ENCODE measurements at places on chromosomes 1 and 21.

DNA sequence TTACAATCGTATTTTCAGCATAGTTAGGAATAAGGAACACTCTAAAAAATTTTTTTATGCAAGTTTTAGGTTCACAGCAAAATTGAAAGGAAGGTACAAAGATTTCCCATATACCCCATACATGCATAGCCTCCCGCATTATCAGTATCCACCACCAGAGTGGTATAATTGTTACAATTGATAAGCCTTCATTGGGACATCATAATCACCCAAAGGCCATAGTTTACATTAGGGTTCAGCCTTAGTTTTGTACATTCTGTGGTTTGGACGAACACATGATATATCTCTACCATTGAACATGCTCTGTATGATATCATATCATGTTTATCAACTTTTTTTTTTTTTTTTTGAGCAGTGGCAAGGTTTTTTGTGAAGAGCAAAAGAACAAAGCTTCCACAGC lies 180.0 kb downstream of the SDCCAG8 start:
- DNase-seq = no peak

DNA sequence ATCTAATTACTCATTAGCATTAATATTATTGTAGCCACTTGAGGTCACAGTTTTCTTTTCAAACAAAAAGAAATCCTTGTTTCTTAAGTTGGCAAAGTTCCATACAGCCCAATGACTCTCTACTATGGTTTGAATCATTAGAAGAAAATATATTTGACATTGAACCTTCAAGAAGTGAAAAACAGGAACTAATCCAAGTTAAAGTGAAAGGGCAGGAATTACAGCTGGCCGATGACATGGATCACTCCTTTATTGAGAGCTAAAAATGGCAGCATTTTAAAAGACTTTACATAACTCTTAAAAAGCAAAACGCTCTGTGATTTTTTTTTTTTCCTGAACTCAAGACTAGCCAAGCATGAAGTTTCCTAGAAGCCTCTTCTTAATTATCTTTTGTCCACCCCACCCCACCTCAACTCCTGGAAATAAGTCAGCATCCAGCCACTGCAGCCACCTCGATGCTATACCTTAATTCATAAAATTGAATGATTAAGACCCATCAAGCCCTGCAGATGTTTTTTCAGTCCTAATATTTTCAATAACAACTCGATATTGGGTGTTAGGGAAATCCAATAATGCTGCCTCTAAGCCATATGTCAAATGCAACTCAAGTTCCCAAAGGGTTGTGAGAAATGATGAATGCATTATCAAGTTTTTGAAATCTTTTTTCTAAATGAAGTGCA lies 323.1 kb downstream of the HHIPL2 start:
- DNase-seq = no peak

GRCh38 chr1:19704247-19705113 lies 39.8 kb downstream of the HTR6 start:
- DNase-seq = peak; percentile 77

DNA sequence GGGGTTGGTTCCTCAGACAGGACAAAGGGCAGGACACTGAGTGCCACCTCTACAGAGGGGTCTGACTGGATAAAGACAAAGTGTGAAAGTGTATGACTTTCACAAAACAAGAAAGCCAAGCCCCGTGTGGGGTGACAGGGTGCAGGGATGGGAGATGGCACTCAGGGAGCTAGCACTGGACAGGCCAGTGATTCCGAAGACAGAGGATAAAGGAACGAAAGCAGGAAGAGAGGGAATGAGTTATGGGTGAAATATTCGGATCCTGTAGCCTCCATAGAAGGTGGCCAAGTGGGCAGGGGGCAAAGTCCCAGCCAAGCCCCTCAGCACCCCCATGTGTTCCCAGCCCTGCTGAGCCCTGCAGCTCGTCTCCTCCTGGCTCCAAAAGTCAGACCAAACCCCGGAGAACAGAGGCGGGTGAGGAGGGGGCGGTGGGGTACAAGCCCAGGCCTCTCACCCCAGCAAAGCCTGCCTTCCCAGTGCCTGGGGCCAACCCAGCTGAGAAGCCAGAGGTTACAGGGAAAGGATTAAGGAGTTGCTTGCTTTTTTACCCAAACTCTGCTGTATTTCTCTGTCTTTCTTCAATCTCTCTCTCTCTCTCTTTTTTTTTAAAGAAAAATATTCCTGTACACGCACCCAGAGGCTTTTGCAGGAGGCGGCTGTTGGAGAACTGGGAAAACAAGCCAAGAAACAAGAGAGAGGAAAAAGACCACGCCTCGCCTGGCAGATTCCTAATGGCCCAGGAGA lies 14.0 kb upstream of the WASF2 start:
- DNase-seq = no peak

DNA sequence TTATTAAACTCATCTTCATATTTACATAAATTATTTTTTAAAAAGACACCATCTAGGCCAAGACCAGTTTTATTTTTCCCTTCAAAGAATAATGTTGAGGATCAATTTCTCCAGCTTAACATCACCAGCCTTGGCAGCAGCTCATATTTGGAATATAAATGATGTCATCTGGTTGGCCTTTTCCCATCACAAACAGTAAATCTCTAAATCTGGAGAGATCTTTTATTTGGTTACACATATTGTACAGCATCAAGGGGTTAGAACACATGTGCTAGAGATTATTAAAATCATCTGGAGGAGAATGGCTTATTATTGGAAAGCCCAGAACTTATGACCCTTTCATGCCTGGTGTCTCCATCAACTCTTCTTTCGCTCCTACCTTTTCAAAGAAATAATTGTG lies 508.8 kb downstream of the PLPP3 start:
- no peak for DNase-seq

DNA sequence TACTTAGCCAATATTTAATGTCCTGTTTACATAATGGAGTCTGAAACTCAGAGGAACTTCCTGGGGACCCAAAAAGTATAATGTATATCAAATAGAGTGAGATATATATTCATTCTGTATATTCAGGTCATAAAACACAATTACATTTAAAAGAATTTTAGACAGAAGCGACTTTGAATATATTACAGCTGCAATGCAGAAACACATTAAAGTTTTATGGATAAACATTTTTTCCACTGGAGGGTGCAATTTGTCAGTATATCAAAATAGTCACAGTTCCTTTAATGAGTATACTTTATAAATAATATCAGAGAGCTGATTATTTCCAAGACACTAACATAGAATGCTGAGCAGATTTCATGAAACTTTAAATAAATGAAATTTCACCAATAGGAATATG lies 43.9 kb upstream of the CRB1 start:
- peak; percentile 9 for DNase-seq

- DNase-seq = no peak
These were observed 19.6 kb downstream of the CCDC30 start for GRCh38 chr1:42482635-42483153.

GRCh38 chr1:17816511-17816910 lies 61.4 kb downstream of the ACTL8 start:
- no peak for DNase-seq

GRCh38 chr1:29385966-29386365 lies 149.6 kb downstream of the PTPRU start:
- no peak for DNase-seq

DNA sequence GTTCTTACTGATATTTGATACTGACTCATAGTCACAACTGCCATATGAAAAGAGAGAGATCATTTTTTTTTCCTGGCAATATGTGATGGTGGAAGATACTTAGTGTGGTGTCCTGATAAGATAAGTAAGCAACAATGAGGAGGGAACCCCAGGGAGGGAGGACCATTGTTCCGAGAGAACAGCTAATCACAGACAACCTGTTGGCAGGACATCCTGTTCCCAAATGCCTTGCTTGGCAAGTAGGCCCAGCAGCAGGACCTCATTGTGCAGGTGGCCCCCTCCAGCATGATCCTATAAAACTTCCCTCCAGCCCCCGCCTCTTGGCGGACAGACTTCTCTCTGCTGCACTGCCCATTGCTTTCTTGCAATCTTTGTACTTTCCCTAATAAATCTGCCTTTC lies 329.4 kb upstream of the CHRM3 start:
- DNase-seq = no peak

- DNase-seq = no peak
These were observed 3.0 kb downstream of the YARS1 start for GRCh38 chr1:32813941-32814739.

DNA sequence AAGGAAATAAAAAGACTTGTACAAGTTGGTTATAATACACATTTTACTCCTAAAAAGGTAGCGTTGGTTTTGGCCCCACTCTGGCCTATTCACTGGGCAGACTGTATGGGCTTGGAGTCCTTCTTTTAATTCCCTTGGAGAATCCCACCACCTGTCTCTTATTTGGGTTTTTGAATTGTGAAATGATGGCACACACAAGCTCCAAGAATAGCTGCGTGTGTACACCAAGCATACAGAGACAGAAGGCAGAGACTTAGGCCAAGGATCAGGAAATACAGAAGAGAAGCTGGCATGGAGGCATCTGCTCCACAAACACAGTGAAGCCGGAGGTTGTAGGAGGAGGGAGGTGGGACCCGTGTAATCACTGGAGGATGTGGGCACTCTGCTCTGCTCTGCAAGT lies 29.1 kb downstream of the DDR2 start:
- peak; percentile 25 for DNase-seq

- DNase-seq = no peak
These were observed 18.3 kb upstream of the CHI3L1 start for GRCh38 chr1:203204756-203205155.

DNA sequence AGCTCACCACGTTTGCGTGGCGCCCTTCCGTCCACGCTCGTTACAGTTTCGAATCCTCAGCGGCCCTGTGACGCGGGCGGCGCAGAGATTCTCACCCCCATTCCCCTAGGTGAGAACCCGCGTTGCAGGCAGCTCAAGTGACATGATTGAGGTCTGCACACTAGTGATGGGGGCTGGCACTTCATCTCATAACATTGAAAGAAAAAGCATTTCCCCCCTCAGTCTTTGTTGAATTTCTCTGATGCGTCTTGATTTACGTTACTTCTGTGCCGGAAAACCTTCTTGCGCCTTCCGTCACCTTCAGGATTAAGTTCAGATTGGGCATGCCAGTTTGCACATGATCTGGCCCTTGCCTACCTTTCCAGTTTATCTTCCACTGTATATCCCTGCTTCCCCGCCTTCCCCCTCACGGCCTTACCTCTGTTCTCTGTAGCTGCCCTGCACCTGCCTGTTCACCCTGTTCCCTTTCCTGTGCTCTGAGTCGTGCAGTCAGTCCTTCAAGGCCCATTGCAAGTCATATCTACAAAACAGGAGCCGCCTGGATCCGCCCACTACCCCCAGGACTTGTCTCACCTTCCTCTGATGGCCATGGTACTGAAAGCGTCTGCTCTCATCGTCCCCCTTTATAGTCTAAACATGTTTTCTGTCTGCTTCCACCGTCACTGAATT lies 1.1 kb downstream of the CTPS1 start:
- peak; percentile 33 for DNase-seq

DNA sequence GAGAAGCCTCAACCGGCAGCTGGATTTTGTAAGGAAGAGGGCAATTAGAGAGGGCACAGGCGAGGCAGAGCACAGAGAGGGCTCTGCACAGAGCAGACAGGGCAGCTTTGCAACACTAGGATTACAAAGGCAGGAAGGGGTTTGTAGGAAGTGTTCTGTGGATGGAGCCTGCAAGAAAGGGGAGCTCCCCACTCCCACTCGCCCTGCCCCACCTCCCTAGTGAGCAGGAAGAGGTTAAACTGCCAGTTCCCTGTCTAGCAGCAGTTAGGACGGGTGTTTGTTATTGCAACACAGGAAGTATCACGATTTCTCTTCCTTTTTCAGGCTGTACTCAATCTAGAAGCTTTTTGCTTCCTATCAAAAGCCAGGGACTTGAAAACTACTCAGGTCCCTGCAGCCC lies 63.3 kb upstream of the LRRC8D start:
- DNase-seq = peak; percentile 4

DNA sequence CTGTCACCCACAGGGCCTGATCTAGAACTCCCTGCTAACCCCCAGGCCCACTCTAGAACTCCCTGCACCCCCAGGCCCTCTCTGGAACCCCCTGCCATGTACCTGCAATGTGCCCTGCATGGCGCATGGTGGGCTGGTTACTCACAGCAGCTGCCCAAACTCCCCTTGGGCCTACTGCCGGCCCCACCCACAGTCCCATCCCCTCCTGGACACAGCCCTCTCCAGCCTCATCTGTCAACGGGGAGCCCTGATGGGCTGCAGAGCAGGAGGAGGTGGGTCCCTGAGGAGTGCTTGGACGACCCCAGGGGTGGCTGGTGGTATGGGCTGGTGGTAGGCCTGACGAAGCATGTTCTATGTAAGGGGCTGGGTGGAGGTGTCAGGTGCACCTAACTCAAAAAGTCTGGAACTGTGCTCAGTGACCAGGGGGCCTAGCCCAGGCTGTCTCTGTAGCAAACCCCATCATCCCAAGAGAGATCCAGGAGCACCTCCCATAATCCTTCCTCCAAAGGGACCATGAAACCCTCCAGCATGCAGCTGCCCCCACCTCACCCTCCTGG lies 19.0 kb upstream of the PRSS38 start:
- no peak for DNase-seq

- DNase-seq = no peak
These were observed 44.3 kb upstream of the MAP1LC3C start for GRCh38 chr1:242043165-242043564.

- no peak for DNase-seq
These were observed 512.2 kb downstream of the LTN1 start for GRCh38 chr21:28480470-28480869.

- no peak for DNase-seq
These were observed 151.8 kb downstream of the TENT5C start for GRCh38 chr1:117757668-117758067.

GRCh38 chr1:226107471-226108460 lies 45.2 kb downstream of the H3-3A start:
- no peak for DNase-seq

- no peak for DNase-seq
These were observed 98.3 kb downstream of the ABCA4 start for GRCh38 chr1:94022471-94023189.

DNA sequence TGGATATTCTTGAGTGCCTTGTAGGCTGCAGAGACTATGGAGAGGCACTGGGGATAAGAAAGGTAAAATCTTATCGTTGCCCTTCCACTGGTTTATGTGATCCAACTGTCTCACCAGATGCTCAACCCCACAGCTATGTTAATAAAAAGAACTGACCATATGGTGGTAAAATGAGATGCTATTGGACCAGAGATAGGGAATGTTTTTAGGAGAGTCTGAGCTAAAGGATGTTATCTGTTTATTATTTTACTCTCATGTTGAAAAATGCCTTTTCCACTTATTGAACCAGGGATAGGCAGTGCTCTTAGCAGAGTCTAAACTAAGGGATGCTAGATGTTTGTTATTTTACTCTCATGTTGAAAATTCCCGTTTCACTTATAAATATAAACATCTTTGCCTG lies 172.8 kb upstream of the GREM2 start:
- DNase-seq = no peak

DNA sequence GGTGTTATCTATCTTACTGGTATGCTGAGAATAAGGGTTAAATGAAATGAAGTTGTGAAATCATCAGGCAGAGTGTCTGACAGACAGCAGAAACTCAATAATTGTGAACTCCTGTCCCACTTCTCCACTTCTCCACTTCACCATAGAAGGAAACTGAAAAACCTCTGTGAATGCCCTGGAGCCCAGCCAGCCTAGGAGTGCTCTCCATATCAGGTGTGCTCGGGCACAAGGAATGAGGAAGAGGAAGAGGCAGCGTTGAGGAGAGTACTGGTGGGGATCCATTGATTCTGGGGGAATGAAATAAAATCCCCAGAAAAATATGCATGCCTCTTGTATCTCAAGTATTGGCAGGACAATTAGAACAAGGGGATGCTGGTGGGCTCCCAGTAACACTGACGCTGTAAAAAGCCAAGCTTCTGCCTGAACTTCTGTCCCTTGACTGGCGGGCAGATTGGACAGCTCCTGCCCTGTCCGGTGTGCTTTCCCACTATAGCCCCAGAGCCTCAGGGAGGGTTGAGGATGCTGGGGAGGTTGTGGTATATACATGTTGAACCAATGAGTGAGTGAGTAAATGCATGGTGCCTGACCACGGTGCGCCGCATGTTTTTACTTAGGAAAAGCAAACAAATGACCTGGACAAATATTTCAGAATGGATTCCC lies 47.7 kb downstream of the NMNAT2 start:
- DNase-seq = no peak

Data from cerebellar cortex (tissue), 1 donor.